CD4-positive, alpha-beta T cell treated with Interleukin-6 for 4 hours (primary cell): ENCODE measurements at places on chromosomes 12 and 14.

DNA sequence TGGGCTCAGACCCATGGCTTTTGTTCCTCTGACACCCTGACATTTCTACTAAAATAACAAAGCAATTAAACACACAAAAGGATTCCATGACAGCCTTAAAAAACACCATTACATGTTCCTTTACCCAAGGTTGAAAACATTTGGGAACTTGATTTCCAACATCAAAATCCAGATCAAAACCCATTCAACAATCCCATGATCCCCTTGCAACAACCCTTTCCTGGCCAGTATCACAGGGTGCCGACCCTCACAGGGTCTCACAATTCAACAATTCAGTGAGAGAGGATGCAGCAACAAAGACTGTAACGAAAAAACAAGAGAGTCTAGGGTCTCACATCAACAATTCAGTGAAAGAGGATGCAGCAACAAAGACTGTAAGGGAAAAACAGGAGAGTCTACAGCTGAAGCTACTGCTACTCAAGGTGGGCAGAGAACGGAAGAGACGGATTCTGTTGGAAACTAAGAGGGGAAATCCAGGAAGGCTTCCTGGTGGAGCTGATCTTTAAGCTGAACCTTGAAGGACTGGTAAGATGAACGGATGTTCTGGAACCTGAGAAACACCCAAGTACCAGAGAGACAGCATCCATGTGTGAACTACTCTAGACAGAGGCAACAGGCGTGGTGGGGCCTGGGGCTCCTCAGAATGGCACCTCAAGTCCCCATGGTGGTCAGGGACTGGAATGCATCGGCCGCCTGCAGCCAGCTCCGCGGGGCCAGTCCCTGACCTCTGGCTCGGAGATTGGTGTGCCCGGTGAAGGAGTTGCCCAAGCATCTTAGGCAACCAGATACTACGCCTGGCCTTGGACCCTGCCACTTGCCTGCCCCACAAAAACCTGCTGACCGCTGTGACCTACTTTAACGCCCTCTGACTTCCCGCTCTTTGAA, 22.7 kb upstream of the ZFP36L1 start:
- peak; percentile 46 for DNase-seq

DNA sequence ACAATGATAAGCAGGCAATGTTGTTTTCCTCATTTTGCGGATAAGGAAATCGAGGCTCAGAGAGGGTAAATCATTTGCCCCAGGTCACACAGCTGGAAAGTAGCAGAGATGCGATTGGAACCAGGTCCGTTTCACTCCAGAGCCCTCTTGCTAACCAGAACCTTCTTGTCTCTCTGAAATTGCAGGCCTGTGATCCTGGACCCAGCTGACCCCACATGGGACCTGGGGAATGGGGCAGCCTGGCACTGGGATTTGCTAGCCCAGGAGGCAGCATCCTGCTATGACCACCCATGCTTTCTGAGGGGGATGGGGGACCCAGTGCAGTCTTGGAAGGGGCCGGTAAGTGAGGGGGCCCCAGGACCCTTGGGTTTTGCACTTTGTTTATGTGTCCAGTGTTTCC, 9.5 kb downstream of the OAS3 start:
- DNase-seq, result no peak

DNA sequence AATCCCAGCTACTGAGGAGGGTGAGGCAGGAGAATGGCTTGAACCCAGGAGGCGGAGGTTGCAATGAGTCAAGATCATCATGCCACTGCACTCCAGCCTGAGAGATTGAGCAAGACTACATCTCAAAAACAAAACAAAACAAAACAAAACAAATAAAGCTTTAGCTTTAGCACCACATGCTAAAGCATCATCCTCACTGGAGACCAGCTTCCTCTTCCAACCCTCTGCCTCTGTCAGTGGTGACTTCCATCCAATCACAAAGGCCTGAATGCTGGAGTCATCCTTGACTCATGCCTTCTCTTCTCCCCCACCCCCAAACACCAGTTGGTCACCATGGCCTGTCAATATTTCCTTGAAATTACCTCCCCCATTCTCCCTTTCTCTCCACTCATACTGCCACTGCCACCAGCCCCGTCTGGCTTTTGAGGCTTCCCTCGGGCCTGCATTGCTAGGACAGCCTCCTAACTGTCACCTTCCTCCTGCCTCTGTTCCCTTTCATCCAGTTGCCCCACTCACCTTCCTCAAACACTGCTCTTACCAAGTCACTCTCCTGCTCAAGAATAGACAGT, 1.4 kb downstream of the ZNF385A start:
- no peak for DNase-seq

GRCh38 chr14:59277659-59278058, 89.2 kb downstream of the DAAM1 start:
- no peak for DNase-seq

GRCh38 chr12:89353823-89354611, 1.7 kb upstream of the DUSP6 start:
- DNase-seq, result peak; percentile 68

DNA sequence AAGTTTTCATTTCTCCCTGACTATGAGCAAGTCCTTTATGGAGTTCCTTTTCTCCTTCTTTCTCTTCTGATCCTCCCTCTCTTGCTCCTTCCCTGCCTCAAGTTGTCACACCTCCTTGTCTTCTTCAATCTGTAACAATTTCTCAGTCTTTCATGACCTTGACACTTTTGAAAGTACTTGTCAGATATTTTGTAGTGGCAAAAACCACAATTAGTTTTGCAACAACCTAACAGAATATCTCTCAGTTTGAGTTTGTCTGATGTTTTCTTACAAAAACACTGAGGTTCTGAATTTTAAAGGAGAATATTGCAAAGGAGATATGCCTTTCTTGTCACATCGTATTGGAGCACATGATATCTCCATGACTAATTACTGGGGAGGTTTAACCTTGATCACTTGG, 4.1 kb upstream of the CRADD start:
- no peak for DNase-seq

DNA sequence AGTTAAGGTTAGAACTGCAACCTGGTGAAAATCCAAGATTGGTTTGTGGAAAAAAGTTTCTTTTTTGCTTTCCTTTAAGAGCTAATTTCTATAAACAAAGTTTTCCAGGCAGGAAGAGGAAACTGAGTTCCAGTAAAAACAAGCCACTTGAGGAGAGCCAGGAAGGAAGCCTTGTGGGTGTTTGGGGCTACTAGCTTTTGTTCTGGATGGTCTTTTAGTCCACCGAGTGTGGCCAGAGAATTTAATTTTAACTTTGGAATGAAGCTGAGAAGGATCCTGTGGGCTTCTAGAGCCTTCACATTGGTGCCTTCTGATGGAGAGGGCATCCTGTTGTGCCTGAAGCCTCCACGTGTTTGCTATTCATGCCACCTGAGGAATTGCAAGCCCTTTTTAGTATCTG, 327.9 kb downstream of the C12orf75 start:
- DNase-seq, result no peak
